NCI-H460 (cell line): ENCODE measurements at places on chromosomes 12 and 14. TPM values are rescaled to one million over a fixed set of nuclear protein-coding genes. Genes with fewer than 3 reads are reported as not detected.

Gene ZFYVE21
- 17.2 and 25.1 TPM in 2 replicates for total RNA-seq

GRCh38 chr14:34181338-34181737 is 230.5 kb upstream of the EGLN3 start:
- no peak for DNase-seq

GRCh38 chr12:8734873-8735381 is 37.1 kb downstream of the RIMKLB start:
- no peak for DNase-seq

Gene RERGL
- total RNA-seq: not detected in 2 replicates

DNA sequence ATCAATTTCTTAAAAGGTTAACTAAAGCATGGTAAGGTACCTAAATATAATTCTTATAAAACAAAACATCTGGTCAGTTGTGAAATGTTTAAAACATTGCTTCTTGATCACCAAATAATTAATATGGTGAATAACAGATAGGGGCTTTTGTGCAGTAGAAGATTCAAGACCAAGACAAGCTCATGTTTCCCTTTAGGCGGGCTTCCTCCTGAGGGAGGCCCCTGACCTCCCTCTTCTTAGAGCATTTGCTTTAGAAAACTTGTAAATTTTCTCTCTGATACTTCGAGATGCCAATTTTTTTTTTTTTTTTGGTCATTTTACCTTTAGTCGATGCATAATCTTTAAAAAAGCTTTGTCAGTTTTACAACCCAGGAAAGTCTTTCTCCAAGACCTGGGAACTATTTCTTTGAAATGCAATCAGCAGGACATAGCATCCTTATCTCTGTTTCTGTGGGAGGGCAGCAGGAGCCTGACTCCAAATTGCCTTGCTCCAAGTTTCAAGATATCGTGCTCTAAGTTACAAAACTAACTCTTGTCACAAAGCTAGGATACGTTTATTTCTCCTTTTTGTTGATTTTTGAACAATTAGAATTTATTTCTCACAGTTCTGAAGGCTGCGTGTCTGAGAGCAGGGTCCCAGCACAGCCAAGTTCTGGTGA is 66.6 kb upstream of the BICD1 start:
- no peak for DNase-seq

Gene CLEC14A
- total RNA-seq: not detected in 2 replicates

DNA sequence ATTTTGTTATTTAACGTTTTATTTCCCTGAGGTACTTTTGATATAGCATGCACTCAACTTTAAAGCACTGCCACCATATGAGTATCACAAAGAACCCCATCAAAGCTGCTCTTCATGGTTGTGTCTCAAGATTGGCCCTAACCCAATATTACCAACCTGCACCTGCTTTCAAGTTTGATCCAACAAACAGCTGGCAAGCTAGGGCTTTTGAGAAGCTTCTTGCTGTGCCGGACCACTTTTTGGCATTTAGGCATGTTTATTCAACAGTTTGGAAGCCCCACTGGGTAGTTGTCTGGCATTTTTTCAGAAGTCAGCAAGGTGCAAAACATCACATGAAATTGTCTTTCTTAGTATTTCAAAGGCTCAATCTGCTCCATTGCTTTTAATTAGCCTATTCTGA is 137.2 kb upstream of the PLEKHA5 start:
- DNase-seq: no peak

DNA sequence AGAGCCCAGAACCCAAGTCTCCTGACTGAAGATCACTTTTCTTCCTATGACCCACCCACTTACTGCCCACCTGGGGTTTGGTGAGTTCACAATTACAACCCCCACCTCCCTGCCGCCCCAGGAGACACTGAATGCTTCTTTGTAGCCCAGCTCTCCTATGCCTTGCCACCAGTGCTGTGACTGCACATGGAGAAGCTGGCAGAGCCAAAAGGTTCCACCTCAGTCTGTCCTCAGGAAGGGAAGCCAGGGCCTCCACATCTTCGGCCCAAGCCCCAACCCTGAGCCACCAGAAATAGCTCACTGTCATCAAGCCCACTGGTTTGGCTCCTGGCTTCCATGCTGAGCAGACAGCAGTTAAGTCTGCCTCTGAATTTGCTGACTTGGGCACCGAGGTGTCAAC is 25.6 kb downstream of the OTUB2 start:
- no peak for DNase-seq

DNA sequence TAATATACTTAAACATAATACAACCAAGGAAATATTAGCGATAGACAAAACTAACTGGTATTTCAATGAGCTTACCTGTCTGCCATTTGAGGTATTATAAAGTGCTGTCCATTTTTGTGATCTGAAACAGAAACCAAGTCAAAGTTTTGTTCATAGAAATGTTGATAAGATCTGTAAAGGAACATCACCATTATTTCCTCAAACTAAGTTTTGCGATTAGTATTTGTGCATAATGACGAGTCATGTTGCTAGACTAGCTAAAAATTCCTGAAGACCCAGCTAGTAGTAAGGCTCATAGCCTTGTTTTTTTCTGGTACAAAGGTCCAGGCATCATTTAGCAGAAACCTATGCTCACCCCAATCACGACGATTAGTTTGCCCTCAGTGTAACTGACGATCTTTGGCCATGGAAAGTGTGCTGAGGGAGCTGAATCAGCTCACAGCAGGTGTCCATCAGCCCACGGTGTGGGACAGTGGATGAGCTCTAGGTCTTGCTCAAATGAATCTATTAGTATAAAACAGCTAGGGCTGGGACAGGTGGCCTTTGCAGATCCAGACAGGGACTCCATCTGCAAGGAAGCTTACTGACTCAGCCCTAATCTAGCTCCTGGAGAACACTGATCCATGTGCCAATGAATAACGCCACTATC is 28.7 kb downstream of the GIT2 start:
- no peak for DNase-seq

DNA sequence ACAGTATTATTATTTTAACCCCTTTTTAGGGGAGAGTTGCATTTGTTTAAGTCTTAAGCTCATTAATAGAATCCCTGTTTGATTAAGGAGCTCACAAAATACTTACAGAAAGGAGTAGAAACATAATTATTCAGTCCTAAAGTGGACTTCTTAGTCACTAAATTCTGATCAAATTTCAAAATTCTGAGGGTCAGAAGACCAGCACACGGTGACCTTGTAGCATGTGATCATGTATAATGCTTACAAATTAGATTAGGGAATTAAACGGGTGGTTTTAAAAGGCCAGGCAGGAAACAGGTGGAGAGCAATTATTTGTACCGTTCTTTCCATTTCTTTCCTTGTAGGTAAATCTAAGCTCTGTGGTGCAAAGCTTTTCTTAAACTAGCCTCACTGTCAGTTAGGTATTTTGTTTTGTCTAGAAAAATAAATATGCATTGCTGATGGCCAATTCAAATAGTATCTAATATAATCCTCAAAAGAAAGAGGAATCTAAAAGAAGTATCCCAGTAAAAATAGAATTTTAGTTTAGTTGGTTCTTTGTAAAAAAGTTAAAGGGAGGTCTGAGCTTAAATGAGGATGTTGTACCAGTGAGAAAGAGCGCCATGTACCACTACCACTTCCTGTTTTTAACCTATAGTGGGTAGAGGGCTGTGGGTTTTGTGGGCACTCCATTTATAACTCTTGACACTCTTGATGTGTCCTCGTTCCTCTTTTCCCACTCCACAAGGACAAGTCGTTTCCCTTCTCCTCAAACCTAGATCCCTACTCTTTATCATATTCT is 51.1 kb downstream of the SLC38A1 start:
- DNase-seq: no peak

DNA sequence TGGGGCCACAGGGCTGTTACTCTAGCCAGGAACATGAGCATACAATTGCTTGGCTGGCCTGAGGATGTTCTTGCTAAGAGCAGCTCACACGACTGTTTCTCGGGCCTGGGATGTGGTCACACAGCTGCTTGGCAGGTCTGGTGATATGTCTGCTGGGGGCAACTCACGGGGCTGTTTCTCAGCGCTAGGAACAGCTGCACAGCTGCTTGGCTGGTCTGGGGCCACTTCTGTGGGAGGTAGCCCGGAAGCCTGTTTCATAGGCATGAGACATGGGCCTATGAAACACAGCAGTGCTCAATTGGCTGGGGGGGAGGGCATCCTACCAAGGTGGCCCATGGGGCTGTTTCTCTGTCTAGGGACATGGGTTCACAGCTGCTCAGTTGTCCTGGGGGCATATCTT is 73.4 kb upstream of the DDHD1 start:
- DNase-seq: no peak

DNA sequence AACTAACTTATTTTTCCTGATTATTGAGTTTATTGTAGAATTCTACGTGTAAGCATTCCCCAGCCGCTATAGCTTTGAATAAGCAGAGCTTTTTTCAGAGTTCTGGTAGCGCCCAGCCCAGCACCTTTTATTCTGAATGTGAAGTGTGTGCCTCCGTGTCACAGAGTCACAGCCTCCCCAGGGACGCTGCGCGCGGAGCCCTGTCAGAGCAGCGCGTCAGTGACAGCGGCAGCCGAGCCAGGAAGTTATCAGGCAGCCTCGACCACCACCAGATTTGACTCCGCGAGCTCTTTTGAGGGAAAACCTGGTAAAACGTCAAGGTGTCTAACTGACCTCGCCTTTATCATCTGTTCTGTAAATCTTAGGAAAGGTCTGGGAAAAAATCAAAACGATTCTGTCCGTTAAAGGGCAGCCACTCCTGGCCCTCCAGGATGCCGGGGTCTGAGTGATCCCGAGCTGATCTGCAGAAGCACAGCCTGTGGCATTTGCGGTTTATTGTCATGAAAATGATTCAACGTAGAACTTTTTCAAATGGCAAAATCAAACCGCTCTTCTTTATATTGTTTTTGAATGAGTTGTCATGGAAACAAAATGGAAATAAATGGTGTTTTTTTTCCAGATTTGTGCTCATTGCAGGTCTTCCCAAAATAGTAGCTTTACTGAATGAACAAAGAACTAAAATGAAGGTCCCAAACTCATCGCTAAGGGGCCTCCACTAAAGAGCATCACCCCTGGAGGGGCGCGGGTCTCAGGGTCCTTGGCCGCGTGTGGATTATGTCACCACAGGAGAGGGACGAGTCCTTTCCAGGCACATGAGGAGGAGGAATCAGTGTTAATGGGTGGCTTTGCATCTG is 43.1 kb upstream of the MMP17 start:
- no peak for DNase-seq

Gene FKBP3
- 116 and 131 TPM in 2 replicates for total RNA-seq

- no peak for DNase-seq
Observed at GRCh38 chr14:77520555-77520954, 21.9 kb upstream of the ISM2 start.

GRCh38 chr12:57456145-57456700 is 1.1 kb downstream of the INHBE start:
- DNase-seq: no peak

DNA sequence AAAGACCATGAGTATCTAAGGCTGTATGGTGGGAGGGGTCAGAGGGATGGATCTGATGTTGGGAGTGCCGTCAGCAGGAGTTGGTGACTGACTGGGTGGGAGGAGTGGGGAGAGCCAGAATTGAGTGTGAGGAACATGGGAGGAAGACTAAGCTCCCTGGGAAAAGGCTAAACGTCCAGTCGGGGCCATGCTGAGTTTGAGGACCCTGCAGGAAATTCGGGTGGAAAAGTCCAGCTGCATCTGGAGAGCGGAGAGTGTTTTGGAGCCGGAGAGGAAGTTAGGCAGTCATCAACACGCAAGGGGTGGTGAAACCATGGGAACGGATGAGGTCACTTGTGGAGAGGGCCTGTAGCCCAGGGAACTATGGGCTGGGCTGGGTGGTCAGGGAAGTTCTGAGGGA is 60.9 kb downstream of the ELK3 start:
- no peak for DNase-seq

DNA sequence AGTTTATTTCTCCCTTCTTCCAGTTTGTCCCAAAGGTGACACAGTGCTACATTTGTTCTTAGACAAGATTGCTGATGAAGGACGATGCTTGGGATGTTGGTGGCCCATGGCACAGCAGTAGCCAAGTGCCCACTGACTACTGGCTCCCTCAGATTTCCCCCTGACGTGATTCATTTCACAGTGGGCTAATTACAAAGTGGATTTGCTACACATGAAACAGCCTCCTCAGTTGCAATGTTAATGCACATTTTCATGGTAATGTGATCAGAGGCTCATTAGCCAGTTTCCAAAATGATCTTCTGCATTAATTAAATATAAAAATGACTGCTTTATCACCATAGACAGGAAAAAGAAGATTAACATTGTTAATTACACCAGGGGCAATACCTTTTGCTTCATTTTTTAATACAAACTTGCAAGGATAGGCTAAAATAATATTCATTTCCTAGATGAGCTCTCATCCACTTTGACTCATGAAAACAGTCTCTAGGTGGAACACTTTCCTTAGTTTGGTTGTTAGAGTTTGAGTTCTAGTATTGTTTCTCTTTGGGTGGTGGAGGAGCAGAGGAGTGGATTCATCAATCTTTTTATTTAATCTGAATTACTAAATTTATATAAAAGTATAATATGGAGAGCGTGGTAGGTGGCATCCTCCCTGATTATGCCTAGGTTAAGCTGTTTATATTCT is 250.9 kb downstream of the PDZRN4 start:
- DNase-seq: no peak

- no peak for DNase-seq
Observed at GRCh38 chr14:75522224-75522982, at the start of gene BATF. Gene BATF (plus strand): TSS chr14:75522469. CDS start chr14:75522683, 214 bp downstream.

GRCh38 chr12:92085040-92085735 is 60.5 kb downstream of the BTG1 start:
- DNase-seq: no peak

DNA sequence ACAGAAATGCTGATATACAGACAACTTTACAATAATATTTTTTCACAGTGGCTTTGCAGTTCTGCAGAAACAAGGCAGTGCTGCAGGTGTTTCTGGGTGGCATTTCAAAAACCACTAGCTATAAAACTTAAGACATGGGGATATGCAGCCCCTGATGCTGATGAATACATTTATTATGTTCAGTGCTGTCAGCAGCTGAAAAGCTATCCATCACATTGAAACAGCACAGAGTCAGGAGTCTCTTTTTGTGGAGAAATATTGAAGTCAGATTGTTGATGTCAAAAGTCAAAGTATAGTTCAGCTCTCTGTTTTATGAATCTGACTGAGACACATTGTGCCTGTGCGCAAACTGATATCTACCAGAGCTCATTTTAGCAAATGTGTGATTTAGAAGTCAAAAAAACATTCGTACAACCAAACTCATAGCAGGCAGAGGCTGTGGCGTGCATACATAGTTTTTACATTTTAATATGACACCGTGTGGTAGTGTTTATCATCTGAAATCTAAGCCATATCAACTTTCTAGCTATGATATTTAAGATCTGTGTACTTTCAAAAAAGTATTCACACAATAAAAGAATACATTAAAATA is 467.6 kb downstream of the PRKD1 start:
- DNase-seq: no peak

- no peak for DNase-seq
Observed at GRCh38 chr12:131162113-131162512, 208.4 kb downstream of the ADGRD1 start.

Gene VASH1
- total RNA-seq: 0.81 and 1.0 TPM in 2 replicates

DNA sequence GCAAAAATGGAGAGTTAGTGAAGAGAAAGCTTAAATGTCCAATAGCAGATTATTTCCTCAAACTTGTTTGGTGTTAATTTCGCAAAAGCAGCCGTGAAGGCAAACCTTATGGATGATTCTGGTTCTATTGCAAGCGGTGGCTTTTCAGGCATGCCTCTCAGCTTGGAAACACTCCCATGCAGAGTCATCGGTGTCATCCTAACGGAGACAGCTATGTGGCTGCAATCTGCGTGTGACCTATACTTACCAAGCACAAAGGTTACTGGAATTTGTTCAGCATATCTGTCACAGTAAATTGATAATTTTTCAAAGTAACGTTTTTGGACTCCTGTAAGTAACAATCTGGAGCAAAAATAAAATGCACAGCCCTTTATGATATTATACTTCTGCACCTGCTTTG is 5.0 kb downstream of the BEST3 start:
- DNase-seq: no peak
